ACHN (cell line): ENCODE measurements at places on chromosomes 16 and 17.

- no peak for DNase-seq
Measured at GRCh38 chr17:48545022-48545375, at the start of gene HOXB2. Gene HOXB2 (minus strand): TSS chr17:48545109. CDS start chr17:48544911, 198 bp downstream.

- DNase-seq, result no peak
Measured at GRCh38 chr17:76198702-76199101, 41.6 kb downstream of the RNF157 start.

DNA sequence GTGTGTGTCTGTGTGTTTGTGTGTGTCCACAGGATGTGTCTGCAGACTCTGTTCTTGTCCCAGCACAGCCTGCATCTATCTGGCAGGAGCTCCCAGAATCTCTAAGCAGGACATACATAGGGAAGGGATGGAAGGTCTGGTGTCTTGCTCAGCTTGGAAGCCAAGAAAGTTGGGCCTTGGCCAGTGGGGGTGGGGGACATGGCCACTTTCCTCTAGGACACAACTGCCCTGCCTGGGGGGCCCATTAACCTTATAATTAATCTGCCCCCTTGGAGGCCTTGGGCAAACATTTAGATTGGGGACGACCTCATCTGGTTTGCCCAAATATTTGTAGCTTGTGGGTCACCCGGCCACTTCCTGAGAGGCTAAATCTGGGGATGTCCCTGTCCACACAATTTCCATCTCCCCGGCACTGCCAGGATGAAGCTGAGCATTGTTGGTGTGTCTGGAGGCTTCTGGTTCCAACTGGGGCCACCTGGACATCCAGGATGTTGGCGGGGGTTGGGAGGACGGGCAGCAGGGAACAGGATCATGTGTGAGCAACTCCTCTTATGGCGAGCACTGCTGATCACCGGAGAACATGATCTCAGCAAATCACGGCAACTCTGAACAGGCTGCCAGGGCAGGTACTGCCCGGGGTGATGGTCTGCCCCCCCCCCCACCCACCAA lies 17.2 kb upstream of the FOXF1 start:
- DNase-seq, result no peak

GRCh38 chr16:30142672-30143346 lies 19.8 kb upstream of the MAPK3 start:
- no peak for DNase-seq

- peak; percentile 83 for DNase-seq
Measured at GRCh38 chr17:32755045-32755805, 121.7 kb downstream of the MYO1D start.

- no peak for DNase-seq
Measured at GRCh38 chr17:83131401-83132011, 52.1 kb downstream of the METRNL start.

DNA sequence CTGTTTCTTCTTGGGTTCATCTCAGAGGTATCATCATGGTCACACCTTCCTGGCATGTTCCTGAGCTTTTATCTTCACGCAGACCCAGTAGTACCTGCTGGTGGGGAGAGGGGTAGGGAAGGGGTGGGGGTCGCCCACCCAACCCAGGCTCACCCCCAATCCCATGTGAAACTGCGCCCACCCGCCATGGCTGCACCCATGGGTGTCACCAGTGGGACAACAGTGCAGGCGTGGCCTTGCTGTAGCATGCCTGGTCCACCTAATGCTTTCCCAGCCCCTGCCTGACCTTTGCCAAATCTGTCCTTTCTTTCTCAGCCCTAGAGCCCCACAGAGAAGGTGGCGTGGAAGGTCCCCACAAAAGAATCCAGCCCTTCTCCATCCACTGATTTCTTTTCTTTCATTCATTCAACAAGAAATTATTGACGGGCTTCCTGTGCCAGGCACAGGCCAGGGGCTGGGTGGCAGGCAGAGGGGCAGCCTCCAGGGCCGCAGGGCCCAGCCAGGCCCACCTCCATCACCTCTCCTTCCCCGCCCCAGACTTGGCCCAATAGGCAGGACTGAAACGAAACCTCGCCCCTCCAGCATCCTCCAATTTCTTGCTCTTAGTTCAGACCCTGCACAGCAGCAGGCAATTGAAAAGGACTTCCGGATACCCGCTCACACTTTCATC lies 79.1 kb upstream of the TNRC6C start:
- no peak for DNase-seq

DNA sequence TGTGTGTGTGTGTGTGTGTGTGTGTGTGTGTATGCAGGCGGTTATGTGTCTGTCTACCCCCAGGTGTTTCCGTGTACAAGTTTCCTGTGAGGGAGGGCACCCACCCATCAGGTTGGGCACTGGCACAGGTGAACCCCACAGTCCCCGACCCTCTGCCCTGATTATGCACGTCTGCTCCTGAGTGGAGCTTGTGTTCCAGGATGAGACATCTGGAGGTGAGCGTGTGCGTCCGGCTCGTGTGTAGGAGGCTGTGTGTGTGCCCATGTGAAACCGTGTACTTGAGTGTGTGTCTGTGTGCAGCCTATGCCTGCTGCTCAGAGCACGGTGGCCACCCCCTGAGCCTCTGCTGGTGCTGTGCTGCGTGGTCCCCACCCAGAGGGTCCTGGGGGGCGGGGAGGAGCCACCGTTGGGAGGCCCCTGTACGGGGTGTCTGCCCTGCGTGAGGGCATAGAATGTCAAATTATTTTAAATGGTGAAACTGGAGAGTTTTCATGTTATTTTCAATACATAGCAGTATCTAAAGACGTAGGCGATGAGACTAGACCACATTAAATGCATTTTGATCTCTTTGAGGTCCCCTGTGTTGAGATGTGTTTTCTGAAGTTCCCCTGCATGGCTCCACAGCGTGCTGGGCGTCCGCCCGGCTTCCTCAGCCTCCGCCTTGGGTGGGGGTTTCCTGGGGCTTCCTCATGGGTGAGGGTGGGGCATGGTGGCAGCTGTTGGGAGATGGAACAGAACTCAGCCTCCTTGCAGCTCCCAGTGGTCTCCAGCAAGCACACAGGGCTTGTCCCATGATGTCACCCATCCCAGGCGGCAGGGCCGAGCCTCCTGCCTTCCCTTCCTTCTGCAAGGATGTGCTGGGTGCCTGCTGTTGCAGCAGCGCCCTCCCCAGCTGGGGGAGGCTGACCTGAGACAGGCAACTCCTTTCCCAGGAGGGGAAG lies 43.4 kb downstream of the KCNJ12 start:
- DNase-seq, result no peak

- DNase-seq, result peak; percentile 45
Measured at GRCh38 chr16:17784073-17784472, 313.3 kb upstream of the XYLT1 start.

GRCh38 chr17:29617481-29618271 lies 5.0 kb downstream of the CORO6 start:
- DNase-seq, result peak; percentile 79

- no peak for DNase-seq
Measured at GRCh38 chr16:17847234-17847795, 376.6 kb upstream of the XYLT1 start.

GRCh38 chr17:31595666-31596381 lies 204.3 kb downstream of the RAB11FIP4 start:
- peak; percentile 35 for DNase-seq

DNA sequence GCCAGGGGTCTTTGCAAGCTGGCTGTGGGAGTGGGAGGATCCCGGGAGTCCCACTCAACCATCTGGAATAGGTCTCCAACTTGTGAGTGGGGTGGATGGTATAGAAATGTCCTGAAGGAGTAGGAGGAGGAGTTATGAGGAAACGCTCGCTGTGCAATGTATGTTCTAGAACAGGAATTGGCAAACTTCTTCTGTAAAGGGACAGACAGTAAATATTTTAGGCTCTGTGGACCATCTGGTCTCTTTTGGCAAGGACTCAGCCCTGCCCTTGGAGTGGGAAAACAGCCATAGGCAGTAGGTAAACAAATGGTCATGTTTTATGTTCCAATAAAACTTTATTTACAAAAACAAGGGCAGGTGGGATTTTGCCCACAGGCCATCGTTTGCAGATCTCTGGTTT lies 149.2 kb downstream of the NPIPB5 start:
- DNase-seq, result no peak

- DNase-seq, result peak; percentile 25
Measured at GRCh38 chr17:39400547-39401411, 647 bp downstream of the FBXL20 start.

GRCh38 chr16:3023415-3023668 lies 400 bp downstream of the HCFC1R1 start:
- DNase-seq, result peak; percentile 92

GRCh38 chr17:75128694-75129505 lies 2.6 kb downstream of the NT5C start:
- DNase-seq, result no peak

- no peak for DNase-seq
Measured at GRCh38 chr16:85689285-85689949, 663 bp upstream of the GINS2 start.

DNA sequence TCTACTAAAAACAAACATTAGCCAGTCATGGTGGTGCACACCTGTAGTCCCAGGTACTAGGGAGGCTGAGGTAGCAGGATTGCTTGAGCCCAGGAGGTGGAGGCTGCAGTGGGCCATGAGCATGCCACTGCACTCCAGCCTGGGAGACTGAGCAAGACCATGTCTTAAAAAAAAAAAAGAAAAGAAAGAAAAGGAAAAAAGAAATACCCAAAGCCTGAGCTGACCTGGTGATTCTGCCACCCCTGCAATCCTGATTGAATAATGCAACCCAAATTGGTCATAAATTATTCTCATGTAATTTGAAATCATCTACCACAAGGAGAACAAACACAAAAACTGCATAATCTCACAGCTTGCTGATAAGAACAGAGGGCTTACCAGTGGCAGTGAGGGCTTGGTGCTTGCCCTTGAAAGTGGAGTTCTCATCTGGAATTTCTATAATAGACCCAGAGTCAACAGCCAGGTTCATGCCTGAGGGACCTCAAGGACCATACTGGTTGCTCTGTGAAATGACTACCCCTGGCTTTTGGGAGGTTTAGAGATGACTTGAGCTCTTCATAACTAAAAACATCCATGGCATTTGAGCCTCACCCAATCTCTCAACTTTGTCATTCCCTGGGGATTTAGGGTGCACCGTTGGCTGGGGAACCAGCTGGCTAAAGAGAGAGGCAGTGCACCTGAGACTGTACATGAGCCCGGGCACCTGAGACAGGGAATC lies 35.4 kb upstream of the TMC5 start:
- DNase-seq, result no peak

DNA sequence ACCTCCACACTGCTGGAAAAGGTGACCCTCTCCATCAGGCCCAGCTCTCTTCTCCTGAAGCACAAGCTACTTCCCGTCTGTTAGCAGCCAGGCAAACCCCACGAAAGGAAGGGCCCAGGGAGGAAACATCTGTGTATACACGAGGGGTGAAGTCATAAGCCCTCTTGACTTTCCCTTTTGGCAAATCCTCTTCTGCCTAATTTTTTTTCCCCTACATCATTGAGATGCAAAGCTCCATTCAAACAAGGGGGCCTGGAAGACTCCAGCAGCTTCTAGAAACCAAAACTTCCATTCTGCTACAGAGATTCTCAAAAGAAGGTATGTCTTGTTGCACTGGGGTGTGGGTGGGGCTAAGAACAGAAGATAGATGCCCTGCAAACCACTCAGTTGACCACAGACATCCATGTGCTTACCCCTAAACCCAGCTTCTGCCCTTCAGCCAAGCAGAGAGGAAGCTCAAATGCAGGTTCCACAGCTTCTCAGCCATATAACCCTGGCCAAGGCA lies 145.6 kb upstream of the RCVRN start:
- no peak for DNase-seq

DNA sequence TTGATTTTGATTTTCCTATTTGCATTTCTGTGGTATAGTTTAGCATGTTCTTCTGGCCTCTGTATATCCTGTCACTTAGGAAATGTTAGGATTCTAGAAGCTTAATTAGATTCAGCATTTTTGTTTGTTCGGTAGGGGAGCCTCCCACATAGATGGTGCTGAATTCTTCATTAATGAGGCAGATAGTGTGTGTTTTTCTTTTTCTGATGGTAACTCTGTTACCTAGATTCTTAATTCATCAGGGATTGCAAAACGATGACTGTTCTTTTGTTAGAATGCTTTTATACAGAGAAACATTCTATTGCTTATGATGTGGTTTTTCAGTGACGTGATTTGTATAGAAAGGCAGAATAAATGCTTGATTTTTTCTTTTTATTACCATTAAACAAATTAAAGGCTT lies 19.0 kb downstream of the BANP start:
- no peak for DNase-seq

DNA sequence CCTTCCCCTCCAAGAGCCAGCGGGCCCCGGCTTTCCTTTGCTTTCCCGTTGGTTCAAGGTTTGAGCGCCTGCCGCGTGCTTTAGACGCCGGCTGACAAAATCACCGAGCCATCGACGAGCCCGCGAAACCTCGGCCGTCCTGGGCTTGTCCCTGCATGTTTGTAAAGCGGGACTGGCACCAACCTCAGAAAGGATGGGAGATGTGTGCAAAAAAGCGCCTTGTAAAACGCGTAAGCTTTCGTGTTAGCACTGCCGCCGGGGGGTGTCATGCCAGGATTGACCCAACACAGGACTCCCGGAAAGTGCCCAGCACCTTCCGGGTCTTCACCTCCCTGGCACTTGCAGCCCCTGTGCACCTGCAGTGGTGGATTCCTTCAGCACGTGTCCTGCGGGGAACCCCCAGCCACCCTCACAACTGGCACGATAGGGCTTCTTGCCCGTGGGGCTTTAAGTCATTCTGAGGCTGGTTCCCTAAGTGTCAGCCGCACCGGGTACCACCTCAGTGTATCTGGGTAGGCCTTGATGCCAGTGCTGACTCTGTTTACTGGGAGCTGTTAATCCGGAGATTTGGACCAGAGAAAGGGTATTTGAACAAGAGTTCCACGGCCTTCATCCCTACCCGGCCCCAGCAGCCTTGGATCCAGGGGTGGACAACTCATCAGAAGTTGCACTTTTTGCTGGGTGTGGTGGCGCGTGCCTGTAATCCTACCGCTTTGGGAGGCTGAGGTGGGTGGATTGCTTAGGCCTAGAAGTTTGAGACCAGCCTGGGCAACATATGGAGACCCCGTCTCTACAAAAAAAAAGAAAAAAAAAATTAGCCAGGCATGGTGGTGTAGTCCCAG lies 817 bp downstream of the NDUFAF8 start:
- peak; percentile 41 for DNase-seq

GRCh38 chr17:13096291-13096690 lies 78.5 kb upstream of the ELAC2 start:
- no peak for DNase-seq

DNA sequence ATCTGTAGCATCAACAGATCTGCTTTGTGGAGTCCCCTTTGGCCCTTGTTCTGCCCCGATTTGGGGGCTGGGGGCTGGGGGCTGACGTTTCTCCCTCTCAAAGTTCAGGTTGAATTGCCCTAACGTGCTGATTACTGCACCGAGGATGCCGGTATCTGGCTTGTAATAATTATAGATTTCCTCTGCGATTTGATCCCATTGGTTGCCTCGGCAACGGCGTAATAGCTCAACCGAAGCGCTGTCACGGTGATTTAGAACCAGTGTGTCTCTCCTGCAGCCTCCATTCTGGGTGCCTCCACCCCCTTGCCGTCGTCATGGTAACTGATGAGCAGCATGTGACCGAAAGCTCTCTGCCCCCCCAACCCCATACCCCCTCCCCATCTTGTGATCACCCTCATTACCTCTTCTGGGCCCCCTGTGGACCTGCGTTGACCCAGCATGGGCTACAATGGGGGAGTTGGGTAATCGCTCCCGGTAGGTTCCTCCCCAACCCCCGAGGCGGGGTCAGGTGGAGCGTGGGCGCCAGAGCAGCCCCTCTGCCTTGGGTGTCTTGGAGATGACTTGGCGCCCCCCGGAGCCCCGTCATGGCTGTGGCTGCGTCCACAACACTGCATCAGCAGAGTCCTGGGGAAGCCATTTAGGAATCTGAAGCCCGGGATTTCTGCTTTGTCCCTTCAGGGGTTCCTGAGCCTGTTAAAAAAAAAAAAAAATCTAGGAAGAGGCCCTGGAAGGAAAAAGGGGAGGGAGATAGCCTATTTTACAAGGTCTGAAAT lies 38.4 kb downstream of the ABAT start:
- no peak for DNase-seq
